ENCODE measurements at places on chromosomes 11 and 22.

- DNase-seq = no peak
- H3K4me3 ChIP-seq = no peak overlapping the region
- no peak overlapping the region for H3K27ac ChIP-seq
- H3K36me3 ChIP-seq = no peaks in the 10 kb centered on the region
- H3K4me1 ChIP-seq = no peaks in the 10 kb centered on the region
Observed at GRCh38 chr11:97092823-97093222, 703.0 kb downstream of the JRKL start.

GRCh38 chr11:66637557-66638176 lies 836 bp upstream of the RBM4 start:
- no peaks in the 10 kb centered on the region for H3K27me3 ChIP-seq
- peak overlapping the region; percentile 98 for H3K27ac ChIP-seq
- H3K4me3 ChIP-seq = peak overlapping the region; percentile 98
- peaks cover 51% of the 10 kb centered on the region for H3K4me1 ChIP-seq
- peaks cover 13% of the 10 kb centered on the region for H3K36me3 ChIP-seq

DNA sequence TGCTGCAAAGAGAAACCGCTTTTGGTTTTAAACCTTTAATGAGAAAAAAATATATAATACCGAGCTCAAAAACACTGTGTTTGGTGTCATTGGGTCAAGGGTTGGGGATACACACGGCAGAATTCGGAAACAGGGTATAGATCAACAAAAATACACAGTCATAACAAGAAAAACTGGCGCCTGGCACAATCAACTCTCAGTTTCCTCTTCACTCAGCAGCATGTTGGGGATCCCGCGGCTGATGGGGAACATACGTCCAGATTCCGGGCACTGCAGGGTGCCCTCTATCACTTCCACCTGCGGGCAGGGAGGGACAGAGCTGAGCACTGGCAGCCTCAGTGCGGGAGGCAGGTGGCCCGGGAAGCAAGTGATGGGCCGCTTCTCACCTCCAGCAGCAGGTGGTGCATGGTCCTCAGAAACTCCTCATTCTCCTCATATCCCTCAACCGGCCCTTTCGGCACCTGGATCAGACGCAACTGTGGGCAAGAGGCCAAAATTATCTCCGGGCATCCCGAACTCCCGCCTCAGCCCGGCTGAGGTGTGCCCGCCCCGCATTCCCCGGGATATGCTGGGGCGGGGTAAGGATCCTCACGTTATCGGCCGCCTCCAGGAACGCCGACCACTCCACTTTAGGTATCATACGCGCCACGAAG lies 561 bp downstream of the TRMT112 start:
- DNase-seq = no peak
- H3K27ac ChIP-seq = peak overlapping the region; percentile 98
- H3K27me3 ChIP-seq = no peaks in the 10 kb centered on the region
- peaks cover 38% of the 10 kb centered on the region for H3K4me1 ChIP-seq

GRCh38 chr11:74141241-74141695 lies 29.5 kb downstream of the C2CD3 start:
- H3K36me3 ChIP-seq = peaks cover 10% of the 10 kb centered on the region
- H3K27me3 ChIP-seq = no peaks in the 10 kb centered on the region
- H3K4me3 ChIP-seq = no peak overlapping the region
- peaks cover 11% of the 10 kb centered on the region for H3K4me1 ChIP-seq
- no peak for DNase-seq
- H3K27ac ChIP-seq = no peak overlapping the region

DNA sequence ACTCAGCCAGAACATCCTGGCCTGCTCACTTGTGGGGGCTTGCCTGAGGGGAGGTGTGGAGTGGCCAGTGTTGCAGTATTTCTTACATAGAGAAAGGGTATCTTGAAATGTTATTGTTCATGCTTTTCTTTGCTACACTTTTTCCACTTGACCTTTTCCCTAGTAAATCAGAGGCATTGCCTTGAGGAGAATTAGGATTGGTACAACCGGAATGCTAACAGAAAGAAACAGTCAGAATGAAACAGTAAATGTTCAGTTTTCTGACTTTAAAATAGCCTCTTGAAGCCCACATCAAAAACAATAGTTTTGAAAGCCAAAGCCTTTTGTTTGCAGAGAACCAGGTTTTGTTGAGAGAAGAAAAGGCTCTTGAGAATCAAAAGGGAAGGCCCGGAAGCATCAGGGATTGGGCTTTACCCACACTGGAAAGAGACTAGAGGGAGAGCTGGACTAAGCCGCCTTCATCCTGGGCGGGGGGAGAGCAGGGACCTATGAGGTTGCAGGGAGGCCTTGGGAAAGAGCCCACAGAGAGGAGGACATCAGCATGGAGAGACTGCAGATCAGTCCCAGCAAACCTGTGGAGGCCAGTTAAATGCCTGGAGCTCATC lies 12.4 kb downstream of the ADM start:
- H3K27me3 ChIP-seq = peaks cover 23% of the 10 kb centered on the region
- no peak for DNase-seq
- H3K27ac ChIP-seq = peak overlapping the region; percentile 39

GRCh38 chr11:57484141-57484710 lies 23.9 kb downstream of the RTN4RL2 start:
- H3K4me1 ChIP-seq = peaks cover 23% of the 10 kb centered on the region
- peaks cover 24% of the 10 kb centered on the region for H3K36me3 ChIP-seq
- H3K27me3 ChIP-seq = peaks cover 31% of the 10 kb centered on the region
- no peak overlapping the region for H3K27ac ChIP-seq
- no peak for DNase-seq

- H3K36me3 ChIP-seq = no peaks in the 10 kb centered on the region
- H3K27me3 ChIP-seq = peaks cover 73% of the 10 kb centered on the region
- no peak for DNase-seq
- H3K27ac ChIP-seq = no peak overlapping the region
- H3K4me1 ChIP-seq = peaks cover 13% of the 10 kb centered on the region
- peak overlapping the region; percentile 83 for H3K4me3 ChIP-seq
Observed at GRCh38 chr11:12675951-12676711, 1.9 kb downstream of the TEAD1 start.

- H3K4me1 ChIP-seq = peaks cover 25% of the 10 kb centered on the region
- peaks cover 28% of the 10 kb centered on the region for H3K27me3 ChIP-seq
- no peak for DNase-seq
- H3K36me3 ChIP-seq = peaks cover 2% of the 10 kb centered on the region
- peak overlapping the region; percentile 80 for H3K4me3 ChIP-seq
Observed at GRCh38 chr11:829176-829846, 1.6 kb downstream of the CRACR2B start.

GRCh38 chr11:82216927-82217570 lies 516.6 kb downstream of the FAM181B start:
- H3K27me3 ChIP-seq = no peaks in the 10 kb centered on the region
- no peak overlapping the region for H3K4me3 ChIP-seq
- H3K36me3 ChIP-seq = no peaks in the 10 kb centered on the region
- no peak for DNase-seq
- no peaks in the 10 kb centered on the region for H3K4me1 ChIP-seq

GRCh38 chr22:22446517-22446916 lies 62.0 kb downstream of the ZNF280B start:
- DNase-seq = no peak
- no peaks in the 10 kb centered on the region for H3K4me1 ChIP-seq
- H3K36me3 ChIP-seq = peaks cover 3% of the 10 kb centered on the region
- no peak overlapping the region for H3K4me3 ChIP-seq

- no peaks in the 10 kb centered on the region for H3K4me1 ChIP-seq
- H3K27ac ChIP-seq = no peak overlapping the region
- peaks cover 5% of the 10 kb centered on the region for H3K27me3 ChIP-seq
- DNase-seq = no peak
- no peaks in the 10 kb centered on the region for H3K36me3 ChIP-seq
Observed at GRCh38 chr22:23555118-23555517, 25.0 kb downstream of the IGLL1 start.

DNA sequence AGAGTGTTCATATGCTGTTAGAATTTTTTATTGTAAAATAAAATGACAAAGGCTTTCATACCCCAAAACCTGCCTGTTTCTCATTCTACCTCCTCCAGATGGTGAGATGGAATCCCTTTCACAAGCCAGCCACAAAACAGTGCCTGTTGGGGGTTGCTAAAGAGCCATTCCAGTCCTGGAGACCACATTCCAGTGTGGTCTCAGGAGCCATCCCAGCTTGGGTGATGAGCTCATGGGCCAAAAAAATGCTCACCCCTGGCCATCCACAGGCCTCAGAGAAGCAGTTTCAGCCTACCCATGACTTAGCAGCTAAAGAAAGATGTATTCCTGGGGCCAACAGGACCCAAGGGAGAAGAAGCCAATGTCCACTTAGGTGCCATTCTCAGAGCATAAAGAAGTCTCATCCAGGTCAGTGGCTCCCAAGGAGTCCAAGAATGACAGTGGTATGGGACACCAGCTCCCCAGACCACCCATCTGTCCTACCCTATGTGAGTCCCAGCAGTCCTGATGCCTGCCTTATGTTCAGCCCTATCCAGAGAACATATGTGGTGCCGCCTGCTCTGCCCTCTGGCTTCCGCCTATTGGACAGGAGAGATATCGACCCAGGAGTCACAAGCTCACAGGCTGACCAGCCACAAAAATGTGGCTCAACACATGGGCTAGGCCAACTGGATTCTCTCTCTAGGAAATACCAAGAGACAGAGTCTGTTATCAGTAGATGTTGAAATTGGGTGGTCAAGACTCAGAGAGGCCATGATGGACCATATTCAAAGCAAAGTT lies 26.4 kb downstream of the C11orf91 start:
- H3K4me3 ChIP-seq = no peak overlapping the region
- H3K4me1 ChIP-seq = no peaks in the 10 kb centered on the region
- H3K36me3 ChIP-seq = no peaks in the 10 kb centered on the region
- H3K27ac ChIP-seq = no peak overlapping the region

DNA sequence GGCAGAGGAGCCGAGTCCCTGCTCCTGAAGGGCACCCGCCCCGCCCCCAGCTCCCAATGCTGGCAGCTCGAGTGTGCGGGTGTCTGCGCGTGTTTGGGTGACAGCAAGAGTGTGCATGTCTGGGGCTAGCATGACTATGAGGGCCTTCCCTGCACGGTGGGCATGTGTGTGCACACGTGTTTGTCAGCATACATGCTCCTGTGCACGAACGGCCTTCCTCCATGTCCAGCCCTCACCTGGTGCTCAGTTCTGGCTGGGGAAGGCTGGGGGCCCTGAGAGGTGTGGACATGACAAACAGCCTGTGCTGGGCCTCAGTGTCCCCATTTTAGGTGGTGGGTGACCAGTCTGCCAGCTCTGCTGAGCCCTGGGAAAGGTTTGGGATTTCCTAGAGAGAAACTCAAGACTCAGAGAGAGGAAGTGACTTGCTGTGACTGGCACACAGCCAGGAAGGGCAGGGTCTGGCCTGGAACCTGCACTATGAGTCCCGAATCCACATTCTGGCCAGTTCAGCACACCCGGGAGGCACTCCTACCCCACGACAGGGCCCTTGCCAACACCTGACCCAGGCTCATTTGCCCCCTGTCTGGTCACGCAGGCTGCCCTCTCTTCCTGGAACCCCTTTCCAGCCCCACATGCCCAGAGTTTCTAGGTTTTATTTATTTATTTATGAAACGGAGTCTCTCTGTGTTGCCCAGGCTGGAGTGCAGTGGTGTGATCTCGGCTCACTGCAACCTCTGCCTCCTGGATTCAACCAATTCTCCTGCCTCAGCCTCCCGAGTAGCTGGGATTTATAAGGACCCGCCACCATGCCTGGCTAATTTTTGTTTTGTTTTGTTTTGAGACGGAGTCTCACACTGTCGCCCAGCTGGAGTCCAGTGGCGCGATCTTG lies 3.3 kb upstream of the SHISA8 start:
- H3K27me3 ChIP-seq = peaks cover 3% of the 10 kb centered on the region
- no peak for DNase-seq
- no peak overlapping the region for H3K27ac ChIP-seq
- no peaks in the 10 kb centered on the region for H3K36me3 ChIP-seq
- H3K4me3 ChIP-seq = no peak overlapping the region

- H3K4me3 ChIP-seq = peak overlapping the region; percentile 94
- peaks cover 32% of the 10 kb centered on the region for H3K4me1 ChIP-seq
- H3K27ac ChIP-seq = peak overlapping the region; percentile 92
- H3K27me3 ChIP-seq = no peaks in the 10 kb centered on the region
- no peak for DNase-seq
Observed at GRCh38 chr11:14906578-14906977, 14.5 kb upstream of the CYP2R1 start.

DNA sequence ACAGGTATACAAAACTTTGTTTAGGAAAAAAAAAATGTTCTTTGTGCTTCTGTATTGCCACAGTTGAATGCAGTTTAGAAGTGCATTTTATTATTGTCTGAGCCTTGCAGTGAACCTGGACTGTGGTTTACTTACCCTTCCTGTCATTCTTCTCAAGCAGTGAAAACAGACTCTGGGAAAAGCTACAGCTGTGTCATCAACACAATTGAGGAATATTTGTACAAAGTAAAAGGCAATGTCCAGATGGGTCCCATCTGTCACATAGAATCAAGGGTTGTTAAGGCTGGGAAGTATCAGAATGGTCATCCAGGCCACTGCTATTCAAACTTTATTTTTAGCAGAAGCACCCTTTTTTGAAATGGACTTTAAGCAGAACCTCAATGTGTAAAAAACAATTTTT lies 73.3 kb downstream of the TRIM44 start:
- H3K27ac ChIP-seq = peak overlapping the region; percentile 24
- DNase-seq = no peak
- H3K36me3 ChIP-seq = peaks cover 16% of the 10 kb centered on the region
- no peak overlapping the region for H3K4me3 ChIP-seq
- H3K27me3 ChIP-seq = no peaks in the 10 kb centered on the region

GRCh38 chr11:9210224-9210921 lies 54.8 kb downstream of the DENND5A start:
- no peak overlapping the region for H3K4me3 ChIP-seq
- no peak for DNase-seq
- H3K27me3 ChIP-seq = no peaks in the 10 kb centered on the region

- peaks cover 13% of the 10 kb centered on the region for H3K4me1 ChIP-seq
- no peaks in the 10 kb centered on the region for H3K27me3 ChIP-seq
- peak; percentile 10 for DNase-seq
- no peaks in the 10 kb centered on the region for H3K36me3 ChIP-seq
Observed at GRCh38 chr11:2531987-2532703, 87.3 kb downstream of the KCNQ1 start.

- no peak within 1 kb of the TSS for H3K27ac ChIP-seq
- DNase-seq = no peak
- peaks cover 5% of the 10 kb centered on the region for H3K4me1 ChIP-seq
- H3K36me3 ChIP-seq = no peaks in the 10 kb centered on the region
Observed at GRCh38 chr11:113475160-113475761, at the start of gene DRD2. TSS of gene DRD2 (minus strand) at chr11:113475398. CDS start at chr11:113424651, 50,747 bp downstream.

- DNase-seq = peak; percentile 29
- H3K27ac ChIP-seq = peak overlapping the region; percentile 4
- H3K27me3 ChIP-seq = peaks cover 8% of the 10 kb centered on the region
- H3K4me1 ChIP-seq = peaks cover 5% of the 10 kb centered on the region
Observed at GRCh38 chr11:12043959-12044791, 35.7 kb upstream of the DKK3 start.

Data from T-helper 17 cell (primary cell).